ENCODE measurements at places on chromosomes 7 and 10.

GRCh38 chr7:107035446-107035845 lies 9.1 kb upstream of the PRKAR2B start:
- no peak for DNase-seq

DNA sequence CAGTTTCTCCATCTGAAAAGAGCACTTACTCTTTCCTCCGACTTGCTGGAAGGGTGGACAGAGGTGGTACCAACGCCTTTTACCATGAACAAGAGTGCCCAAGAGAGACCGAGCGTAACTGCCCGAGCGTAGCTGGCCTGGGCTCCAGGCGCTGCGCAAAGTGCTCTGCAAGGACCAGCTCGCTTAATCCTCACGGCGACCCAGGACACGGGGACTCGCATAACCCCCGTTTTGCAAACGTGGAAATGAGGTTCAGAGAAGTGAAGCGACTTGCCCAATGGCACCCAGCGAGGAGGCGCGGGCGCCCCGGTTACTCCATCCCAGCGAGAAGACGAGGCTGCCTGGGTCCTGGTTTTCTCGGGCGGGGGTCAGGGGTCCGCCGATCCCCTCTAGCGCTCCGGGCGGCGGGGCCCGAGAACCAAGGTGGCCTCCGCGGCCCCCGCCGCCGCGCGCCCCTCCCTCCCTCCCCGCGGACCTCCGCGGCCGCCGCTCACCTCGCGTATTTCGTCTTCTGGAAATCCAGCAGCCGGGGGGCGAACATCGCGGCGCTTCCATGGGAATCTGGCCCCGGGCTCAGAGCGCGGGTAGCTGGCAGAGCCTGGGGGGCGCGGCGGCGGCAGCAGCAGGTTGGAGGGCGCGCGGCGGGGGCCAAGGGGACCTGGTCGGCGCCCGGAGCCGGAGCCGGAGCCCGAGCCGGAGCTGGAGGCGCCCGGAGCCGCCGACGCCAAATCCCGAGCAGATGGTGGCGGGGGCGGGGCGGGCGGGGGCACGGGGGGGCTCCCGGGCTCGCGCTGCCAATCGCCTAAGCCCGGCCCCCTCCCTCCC lies at the start of gene MMD2:
Gene MMD2, minus strand, starts transcription at position 711 of the 825 bp plus-strand sequence. Its CDS starts 170 bp downstream, at position 541.
- DNase-seq: no peak

GRCh38 chr7:134844200-134844599 lies 64.8 kb downstream of the CALD1 start:
- DNase-seq: no peak

GRCh38 chr10:91677911-91678310 lies 45.0 kb upstream of the PPP1R3C start:
- DNase-seq: no peak

DNA sequence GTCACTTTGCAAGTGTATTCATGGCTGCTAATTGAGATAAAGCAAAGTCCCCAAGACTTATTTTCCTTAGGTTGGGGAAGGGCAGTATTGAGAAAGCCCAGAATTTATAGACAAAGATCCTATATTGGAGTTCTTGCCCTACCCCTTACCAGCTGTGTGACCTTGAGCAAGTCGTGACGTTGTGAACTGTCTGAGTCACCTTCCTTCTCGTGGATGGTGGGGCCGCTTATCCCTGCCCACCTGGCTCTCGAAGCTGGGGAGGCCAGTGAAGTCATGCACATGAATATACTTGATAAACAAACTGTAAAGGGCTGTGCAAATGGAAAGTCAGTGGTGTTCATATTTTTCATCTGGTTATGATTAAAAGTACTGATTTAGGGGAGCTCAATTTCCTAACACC lies 127.4 kb downstream of the TACC2 start:
- DNase-seq: no peak
